ENCODE measurements at places on chromosomes 1 and 21.

DNA sequence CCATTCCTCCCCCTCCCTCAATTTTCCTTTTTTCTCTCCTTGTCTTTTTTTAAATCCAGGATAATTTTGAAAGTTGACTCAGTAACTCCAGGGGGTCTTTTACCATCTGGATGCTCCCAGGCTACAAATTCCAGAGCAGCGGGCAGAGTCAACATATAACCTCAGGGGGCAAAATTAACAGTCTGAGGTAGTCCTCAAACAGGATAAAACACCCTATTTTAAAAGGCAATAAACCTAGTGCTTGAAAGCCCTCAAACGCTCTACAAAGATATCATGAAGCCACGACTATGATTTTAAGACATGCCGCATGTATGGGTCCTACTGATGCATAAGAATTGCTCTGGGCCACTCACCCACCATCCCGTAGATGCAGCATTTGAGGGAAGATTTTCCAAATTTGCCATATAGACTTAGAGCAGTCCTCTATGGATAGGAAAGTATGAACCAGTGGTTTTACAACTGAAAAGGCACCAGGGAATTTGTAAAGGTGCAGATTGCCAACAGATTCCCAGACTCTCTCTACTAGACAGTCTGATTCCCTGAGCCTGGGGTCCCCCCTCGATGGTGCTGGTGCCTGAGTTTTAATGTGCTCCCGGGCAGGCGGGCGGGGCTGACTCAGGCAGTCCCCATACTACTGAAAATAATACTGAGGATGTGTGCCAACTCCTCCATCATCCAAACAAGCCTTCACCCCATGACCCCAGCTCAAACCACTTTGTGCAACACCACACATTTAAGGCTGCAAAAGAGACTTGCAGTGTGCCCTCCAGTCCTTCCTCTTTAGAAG lies 37.2 kb downstream of the PTPN14 start:
- no peak for DNase-seq

GRCh38 chr1:186775881-186776560 lies 52.7 kb upstream of the PLA2G4A start:
- no peak for DNase-seq

GRCh38 chr1:88891318-88891950 lies at the start of gene GTF2B:
GTF2B (minus strand) TSS chr1:88891567; CDS start chr1:88891499, 68 bp downstream.
- DNase-seq = peak; percentile 91

DNA sequence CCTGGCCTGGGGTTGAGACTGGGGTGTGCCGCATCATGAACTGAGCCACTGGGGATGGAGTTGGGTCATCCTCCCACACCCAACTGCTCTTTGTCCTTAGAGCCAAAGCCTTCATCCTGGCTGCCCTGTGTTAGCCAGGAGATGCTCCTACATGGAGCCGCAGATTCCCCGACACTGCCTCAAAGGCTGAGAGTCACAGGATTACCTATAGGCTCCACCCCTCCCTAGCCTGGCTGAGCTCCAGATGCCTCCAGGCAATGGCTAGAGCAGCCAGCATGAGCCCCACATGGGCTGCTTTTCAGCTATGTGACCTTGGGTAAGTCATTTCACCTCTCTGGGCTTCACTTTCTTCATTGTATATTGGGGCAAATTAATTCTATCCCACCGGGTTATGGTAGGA lies 119.9 kb upstream of the POU3F1 start:
- DNase-seq = no peak

DNA sequence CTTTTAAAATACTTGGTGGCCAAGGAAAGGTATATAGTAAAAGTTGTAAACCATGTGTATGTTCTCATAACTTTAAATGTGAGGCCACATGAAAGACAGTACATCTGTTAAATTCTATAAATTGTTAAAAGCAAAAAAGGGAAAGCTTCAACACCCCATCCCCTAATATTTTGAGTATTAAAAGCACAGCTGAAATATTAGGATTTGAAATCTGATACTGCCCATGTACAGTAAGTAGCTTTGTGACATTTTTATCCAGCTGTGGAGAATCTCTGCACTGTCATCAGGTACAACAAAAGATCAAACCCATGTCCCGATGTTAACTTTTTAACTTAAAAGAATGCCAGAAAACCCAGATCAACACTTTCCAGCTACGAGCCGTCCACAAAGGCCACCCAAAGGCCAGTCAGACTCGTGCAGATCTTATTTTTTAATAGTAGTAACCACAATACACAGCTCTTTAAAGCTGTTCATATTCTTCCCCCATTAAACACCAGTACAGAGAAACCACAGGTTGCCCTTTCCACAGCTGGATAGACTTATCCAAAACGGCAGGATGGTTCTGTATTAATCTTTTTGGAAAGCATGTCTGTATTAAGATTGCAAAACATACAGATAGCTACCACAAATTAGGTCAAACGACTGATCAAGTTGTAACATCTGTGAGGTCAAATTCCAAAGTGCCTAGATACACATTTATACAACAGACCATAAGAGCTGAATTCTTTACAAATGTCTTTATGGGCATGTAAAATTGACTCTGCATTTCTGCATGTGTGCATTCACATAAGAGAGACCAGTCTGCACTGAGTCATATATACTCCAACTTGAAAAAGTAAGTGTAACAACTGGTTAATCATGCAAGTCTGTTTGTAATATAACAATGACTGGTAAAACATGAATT lies 5.2 kb downstream of the IRF2BP2 start:
- no peak for DNase-seq
